ENCODE measurements at places on chromosomes 3 and 15.
A peak's percentile ranks its signal among the peaks of the same experiment; 100 is the strongest.

- no peak for DNase-seq
Observed at GRCh38 chr3:18725668-18726407, 300.7 kb upstream of the SATB1 start.

DNA sequence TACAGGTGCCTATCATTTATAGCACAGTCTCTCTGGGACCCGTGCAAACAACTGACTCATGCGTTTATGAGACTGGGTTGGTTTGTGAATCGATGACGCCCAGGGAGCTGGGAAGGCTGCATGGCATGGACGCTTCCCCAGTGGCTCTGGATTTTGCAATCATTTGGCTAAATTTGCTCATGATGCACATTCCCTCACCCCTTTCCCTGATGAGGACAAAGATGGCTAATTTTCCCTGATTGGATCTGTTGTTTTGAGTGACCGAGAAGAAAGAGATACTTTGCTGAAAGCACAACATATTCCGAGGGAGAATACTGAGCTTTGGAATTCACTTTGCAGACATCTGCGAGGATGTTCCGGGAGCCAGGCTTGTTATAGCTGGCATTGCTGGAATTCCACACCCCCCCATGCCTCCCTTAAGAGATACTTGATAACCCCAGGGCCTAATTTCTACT lies 51.1 kb downstream of the CGNL1 start:
- peak; percentile 33 for DNase-seq

DNA sequence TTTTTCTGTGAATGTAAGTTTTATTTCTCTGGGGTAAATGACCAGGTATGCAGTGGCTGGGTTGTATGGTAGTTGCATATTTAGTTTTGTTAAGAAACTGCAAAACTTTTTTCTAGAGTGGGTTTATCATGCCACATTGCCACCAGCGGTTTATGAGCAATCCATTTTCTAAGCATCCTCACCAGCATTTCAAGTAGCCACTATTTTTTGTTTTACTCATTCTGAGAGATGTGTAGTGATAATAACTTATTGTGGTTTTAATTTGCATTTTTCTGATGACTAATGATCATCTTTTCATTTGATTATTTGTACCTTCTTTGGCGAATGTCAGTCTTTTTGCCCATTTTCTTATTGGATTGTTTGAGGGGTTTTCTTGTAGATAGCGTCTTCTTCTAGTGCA lies 56.2 kb downstream of the SPRED1 start:
- no peak for DNase-seq

DNA sequence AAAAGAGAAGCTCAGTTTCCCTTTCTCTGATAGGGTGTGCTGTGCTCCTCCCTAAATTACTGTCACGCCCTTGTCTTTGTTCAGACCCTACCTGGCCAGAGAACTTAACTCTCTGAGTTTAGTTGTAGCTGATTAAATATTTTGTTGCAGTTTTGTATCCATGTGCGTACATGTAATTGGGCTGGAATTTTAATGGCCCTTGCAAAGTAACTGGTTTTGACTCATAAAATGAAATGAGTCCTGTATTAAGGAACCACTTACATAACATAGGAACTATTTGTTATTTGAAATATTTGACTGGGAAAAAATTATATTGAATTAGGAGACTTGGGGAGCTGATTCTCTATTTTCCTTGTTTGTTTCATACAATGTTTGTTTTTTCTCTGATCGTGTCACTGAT lies 80.2 kb downstream of the LRRK1 start:
- DNase-seq = no peak

All from WTC11 (cell line).